ENCODE measurements at places on chromosomes 5 and 9. TPM values are rescaled to one million over a fixed set of nuclear protein-coding genes. Genes with fewer than 3 reads are reported as not detected.

C5orf58 gene
- not detected for total RNA-seq

SMIM33 gene
- total RNA-seq, result not detected

GDA gene
- 5.8 TPM for total RNA-seq

GDNF gene
- total RNA-seq, result 0.47 TPM

QRFP gene
- total RNA-seq, result not detected

CTXN3 gene
- total RNA-seq, result not detected

PLAA gene
- total RNA-seq, result 46.0 TPM

SHISAL2B gene
- 0.51 TPM for total RNA-seq

UBE2QL1 gene
- total RNA-seq, result 2.5 TPM

SUSD3 gene
- total RNA-seq, result 1.2 TPM

PLCXD3 gene
- 1.1 TPM for total RNA-seq

PCDHGA1 gene
- 1.1 TPM for total RNA-seq

GGTA1 gene
- total RNA-seq, result not detected

SLC34A1 gene
- total RNA-seq, result not detected

TAF11L10 gene
- not detected for total RNA-seq

WDR38 gene
- total RNA-seq, result not detected

RNF180 gene
- 10.9 TPM for total RNA-seq

SOHLH1 gene
- not detected for total RNA-seq
